Iris pigment epithelial cell (primary cell): ENCODE measurements at places on chromosomes 7 and 10.
A peak's percentile ranks its signal among the peaks of the same experiment; 100 is the strongest.

DNA sequence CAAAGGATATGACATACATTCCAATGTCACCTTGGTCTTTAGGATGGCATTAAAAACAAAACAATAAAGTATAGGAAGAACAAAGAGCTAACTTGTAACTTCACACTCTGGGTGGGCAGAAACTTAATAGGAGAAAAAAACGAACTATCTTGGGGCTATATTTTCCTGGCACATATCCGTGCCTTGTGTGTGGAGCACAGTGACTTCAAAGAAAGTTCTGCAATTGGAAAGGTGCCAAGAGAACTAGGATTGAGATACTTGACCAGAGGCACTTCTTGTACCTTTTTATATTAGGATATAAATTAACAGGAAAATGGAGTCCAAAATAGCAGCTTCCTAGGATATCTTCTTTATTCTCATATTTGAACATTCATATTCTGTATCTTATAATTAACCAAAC lies 148.4 kb downstream of the SEMA3D start:
- no peak for DNase-seq

DNA sequence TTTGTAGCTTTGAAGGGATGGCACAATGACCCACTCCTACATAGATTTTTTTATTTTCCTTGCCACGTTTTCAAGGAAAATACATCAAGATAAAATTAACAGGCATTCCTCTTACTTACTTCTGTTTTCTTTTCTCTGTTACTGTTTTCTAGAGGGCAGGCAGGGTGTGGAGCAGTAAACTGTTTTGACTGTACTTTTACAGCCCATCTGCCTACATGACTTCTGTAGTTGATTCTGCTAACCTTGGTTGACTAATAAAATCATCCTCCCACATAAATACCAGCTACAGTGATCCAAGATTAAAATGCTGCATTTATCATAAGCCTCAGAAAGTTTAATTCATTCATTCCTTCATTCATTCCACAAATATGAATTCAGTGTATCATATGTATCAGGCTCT lies 158.5 kb downstream of the TRIL start:
- no peak for DNase-seq

- no peak for DNase-seq
Measured at GRCh38 chr7:11779864-11780674, 51.9 kb downstream of the THSD7A start.

GRCh38 chr10:15879663-15880062 lies 19.4 kb upstream of the MINDY3 start:
- DNase-seq, result no peak

- DNase-seq, result no peak
Measured at GRCh38 chr10:131810036-131810804, 90.6 kb upstream of the PPP2R2D start.

GRCh38 chr7:121304102-121304658 lies 24.6 kb upstream of the WNT16 start:
- no peak for DNase-seq

DNA sequence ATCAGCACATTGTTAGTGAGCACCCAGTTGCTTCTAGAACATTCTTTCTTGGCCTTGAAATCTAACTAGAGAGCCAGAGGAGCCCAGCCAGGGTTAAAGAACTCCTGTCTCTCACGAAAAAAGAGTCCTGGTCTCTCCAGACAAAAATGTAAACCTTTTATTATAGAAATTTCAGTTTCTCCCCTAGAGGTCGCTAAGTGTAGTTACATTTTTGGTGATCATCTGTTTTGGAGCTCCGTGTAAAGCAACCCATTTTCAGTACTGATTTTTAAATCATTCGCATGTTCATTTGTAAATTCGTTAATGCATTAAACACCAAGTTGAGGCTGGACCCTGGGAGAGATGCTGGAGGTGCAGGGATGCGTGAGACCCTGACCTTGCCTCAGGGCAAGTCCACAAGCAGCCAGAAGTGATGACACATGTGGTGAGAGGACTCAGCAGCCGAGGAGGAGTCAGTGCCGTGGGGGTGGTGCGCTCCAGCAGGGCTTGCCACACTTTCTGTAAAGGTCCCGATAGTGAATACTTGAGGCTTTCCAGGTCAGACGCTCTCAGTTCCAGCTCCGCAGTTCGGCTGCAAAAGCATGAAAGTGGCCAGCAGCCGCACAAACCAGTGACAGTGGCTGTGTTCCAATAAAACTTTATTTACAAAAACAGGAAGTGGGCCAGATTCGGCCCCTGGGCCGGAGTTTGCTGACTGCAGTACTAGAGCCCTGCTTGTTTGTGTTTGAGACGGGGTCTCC lies 578.6 kb upstream of the FOXK1 start:
- DNase-seq, result peak; percentile 31

GRCh38 chr10:78225594-78225993 lies 191.9 kb downstream of the RPS24 start:
- no peak for DNase-seq

DNA sequence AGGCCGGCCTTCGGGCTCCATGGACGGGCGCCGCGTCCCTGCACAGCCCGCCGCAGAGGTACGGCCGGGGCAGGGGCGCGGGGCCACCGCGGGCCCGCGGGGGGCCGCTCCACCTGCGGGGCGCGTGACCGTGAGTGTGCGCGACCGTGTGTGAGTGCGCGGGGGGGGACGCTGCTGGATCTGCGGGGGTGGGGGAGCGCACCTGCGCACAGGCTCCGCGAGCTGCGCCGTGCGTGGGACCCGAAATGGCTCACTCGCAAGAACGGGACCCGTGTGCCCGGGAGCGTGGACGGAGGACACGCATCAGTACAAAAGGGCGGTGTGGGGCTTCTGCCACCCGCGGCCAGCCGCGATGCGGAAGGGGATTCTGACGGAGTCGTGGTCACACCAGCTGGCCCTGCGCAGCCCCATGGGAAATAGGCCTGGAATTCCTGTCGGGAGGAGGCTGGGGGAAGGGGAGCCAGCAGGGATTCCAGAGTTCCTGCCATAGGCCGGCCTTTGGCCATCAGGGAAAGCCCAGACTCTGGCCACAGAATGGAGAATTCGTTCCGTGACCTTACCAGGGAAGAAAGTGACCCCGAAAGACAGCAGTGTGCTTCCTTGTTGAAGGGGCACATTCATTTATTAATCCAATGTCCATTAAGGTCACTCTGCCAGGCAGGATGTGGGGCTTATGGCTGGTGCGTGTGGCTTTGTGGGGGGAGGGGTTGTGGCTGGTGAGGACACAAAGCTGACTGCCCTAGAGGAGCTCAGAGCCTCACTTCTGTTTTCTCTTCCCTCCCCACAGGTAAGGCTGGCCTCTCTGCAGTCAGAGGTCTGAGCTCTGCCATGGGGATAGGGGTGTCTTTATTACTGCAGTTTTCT lies 494 bp downstream of the REPIN1 start:
- DNase-seq, result peak; percentile 33

DNA sequence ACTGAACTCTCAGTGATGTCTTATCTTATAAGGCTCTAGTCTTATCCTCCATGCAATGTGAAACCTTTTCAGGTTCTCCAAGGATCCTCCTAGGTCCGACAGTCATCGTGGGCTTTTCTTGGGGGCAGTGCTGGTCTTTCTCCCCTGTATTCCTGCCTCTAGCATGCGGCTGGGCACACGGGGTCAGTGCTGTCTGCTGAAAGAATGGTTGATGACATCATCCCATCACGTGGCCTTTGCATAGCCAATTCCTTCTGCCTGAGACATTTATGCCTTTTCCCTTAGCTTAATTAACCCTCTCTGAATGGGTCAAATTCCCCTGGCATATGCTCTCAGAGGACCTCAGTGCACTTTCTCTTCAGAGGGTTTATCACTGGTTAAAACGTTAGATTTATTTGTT lies 27.0 kb upstream of the KCNK18 start:
- DNase-seq, result no peak

DNA sequence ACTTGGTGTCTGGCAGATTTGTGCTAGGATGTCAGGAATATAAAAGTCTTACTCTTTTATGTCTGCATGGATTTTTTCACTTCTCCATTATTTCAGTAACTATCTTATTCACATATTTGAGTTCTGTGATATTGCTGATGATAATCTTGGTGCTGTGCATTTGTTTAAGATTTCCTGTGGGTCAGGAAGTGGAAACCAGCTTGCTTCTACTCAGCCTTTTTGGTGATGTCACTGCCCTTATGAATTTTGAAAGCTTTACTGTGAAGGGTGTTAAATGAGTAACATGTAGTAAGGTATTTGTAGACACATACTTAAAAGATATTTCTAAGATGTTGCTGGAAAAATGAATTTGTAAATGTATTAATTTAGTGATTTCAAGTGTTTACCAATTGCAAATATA lies 69.5 kb upstream of the VOPP1 start:
- peak; percentile 6 for DNase-seq

DNA sequence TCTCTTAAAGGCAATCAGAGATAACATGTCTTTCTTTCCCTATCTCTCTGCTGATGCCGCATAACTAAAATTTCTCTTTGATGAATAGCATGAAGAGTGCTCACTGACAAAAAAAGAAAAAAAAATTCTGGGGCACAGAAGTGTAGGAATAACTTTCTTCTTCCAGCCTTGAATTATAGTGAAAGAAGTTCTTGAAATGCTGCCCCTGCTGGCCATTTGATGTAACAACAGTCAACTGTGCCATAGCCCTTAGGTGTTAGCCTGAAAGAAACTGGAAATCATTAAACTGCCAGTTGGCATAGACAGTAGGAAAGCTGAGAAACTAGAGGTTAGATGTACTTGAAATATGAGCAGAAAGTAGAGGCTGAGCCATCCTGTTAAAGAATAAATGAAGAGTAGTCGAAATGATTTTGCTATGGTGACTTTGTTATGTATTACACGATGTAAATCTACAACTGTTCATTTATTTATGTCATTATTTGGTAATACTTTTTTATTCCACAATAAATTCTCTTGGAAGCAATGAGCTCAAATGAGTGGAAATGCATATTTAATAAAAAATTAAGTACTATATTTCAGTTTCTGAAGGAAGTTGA lies 48.3 kb upstream of the FAM171A1 start:
- DNase-seq, result peak; percentile 44

- no peak for DNase-seq
Measured at GRCh38 chr10:6390213-6390845, 187.6 kb downstream of the PFKFB3 start.

- no peak for DNase-seq
Measured at GRCh38 chr7:157679607-157680006, 342.8 kb downstream of the DNAJB6 start.

- no peak for DNase-seq
Measured at GRCh38 chr10:6023661-6024333, 38.4 kb downstream of the IL2RA start.

- DNase-seq, result peak; percentile 34
Measured at GRCh38 chr10:68625316-68625921, 65.3 kb downstream of the TET1 start.

DNA sequence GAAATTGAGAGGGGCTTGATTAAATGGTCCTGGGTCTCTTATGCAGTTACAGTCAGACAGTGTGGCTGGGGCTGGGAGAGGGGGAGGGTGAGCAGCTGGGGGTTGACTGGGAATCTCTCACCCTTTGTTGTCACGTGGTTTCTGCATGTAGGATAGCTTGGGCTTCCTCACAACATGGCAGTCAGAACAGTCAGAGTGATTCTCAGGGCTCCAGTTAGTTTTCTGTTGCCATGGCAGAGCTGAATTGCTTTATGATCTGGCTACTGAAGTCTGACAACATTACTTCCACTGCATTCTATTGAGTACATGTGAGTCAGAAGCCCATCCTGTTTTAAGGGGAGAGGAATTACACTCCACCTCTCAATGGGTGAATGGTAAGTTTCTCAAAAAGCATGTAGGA lies 102.7 kb downstream of the WDR11 start:
- DNase-seq, result no peak

DNA sequence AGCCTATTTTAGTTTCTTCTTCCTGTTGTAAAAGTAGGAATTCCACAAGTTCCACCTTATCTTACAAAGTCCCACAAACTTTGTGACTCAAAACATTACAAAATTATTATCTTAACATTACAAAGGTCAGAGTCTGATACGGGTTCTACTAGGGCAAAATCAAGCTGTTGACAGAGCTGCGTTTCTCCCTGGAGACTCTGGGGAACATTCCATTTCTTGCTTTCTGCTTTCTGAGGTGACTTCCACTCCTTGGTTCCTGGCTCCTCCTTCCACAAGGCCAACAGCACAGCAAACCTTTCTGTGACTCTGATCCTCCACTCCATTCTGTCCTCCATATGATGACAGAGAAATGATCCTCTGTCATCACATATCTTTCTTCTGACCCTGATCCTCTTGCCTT lies 10.6 kb downstream of the OR2F1 start:
- peak; percentile 49 for DNase-seq

DNA sequence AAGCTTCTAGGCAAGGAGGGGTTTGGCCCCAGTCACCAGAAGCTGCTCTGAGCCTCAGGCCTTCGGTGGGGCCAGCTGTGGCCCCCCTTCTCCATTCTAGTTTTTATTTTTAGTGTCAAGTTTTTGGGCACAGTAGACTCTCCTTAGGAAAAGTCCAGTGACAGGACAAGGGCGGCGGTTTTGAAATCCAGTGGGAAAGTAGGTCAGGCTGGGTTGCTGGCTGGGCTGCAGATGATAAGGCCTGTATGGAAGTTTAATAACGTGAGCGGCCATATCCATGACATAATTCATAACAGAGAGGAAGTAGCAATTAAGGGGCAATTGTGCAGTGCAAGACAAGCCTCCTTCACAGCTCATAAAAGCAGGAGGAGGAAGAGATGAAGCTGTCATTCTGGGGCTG lies 87.1 kb upstream of the ZNF716 start:
- no peak for DNase-seq

- DNase-seq, result no peak
Measured at GRCh38 chr7:151208253-151208862, 1.9 kb downstream of the H2BK1 start.

DNA sequence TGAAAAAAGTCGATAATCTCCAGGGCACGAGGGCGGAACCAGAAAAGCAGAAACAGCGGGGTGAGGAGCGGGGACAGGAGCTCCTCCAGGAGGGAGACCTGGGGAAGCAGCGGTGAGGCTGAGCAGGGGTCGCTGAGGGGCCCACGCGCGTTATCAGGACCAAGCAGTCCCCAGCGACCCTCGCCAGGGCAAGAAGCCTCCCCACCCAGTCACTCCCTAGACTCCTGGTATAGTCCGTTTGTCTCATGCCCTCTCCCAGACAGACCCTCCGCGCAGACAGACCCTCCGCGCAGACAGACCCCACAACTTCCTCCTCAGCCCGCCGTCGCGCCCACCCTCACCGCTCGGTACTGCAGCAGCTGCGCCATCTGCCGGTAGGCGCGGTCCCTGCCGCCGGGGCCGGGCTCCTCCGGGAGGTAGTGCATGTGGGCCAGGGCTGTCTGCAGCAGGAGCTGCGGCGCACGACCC lies 6.3 kb downstream of the ATG9B start:
- peak; percentile 42 for DNase-seq
